ENCODE measurements at places on chromosomes 2 and 18.

- DNase-seq, result no peak
These were observed 298.6 kb downstream of the MEIS1 start for GRCh38 chr2:66733364-66733999.

GRCh38 chr2:42775186-42775585 lies 11.3 kb upstream of the OXER1 start:
- no peak for DNase-seq

GRCh38 chr2:8761529-8762164 lies 75.8 kb downstream of the KIDINS220 start:
- DNase-seq, result no peak

GRCh38 chr2:216074794-216075193 lies 6.8 kb downstream of the PECR start:
- DNase-seq, result no peak

- no peak for DNase-seq
These were observed 111.2 kb downstream of the CLIP4 start for GRCh38 chr2:29226375-29226774.

- DNase-seq, result no peak
These were observed 79.7 kb downstream of the RRM2 start for GRCh38 chr2:10202131-10202665.

DNA sequence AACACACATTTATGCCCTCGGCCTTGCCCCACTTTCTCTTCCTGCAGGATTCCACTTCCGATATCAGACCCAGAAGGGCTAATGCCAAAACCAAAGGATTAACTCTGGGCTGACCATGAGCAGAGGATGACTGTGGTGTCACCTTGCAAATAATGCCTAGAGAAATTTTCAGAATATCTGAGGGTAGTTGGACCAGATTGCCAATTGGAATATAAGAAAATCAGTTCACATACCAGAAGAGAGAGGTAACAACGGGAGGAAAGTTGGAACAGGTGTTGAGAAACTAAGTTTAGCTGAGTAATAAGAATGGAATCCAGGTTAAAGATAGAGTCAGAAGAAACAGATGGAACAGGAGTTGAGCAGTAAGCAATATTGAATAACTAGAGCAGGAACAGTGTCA lies 232.7 kb upstream of the UBE2E3 start:
- DNase-seq, result no peak

DNA sequence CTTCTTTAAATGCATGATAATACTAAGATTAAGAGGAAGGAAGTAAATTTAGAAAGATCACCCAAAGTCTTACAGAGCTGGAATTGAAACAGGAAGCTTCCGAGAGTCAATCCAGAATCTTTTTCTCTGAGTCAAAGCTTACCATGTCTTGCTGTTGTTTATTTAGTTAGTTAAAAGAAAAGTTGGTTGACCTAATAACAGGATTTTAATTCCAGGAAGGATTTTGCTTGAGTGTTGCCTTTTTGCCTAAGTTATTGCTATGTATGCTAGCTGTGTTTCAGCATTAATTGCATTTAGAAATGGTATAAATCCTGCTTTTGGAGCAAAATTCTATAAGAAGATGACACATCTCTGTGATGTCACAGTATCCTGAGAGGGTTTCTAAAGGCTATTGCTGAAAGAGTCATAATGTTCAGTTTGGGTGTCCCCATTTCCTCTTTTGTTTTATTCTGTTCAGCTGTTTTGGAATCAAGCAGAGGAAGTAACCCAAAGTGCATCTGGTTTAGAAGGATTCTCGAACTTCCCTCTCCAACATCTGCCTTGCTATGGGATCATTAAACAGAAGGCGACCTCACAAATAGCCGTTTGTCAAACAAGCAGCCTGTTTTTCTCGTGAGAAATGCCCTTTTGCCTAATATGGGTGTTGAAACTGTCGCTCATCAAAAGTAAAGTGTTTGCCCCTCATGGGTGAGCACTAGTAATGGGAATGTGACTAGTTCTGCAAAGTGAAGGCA lies 271.5 kb upstream of the MMADHC start:
- DNase-seq, result no peak

DNA sequence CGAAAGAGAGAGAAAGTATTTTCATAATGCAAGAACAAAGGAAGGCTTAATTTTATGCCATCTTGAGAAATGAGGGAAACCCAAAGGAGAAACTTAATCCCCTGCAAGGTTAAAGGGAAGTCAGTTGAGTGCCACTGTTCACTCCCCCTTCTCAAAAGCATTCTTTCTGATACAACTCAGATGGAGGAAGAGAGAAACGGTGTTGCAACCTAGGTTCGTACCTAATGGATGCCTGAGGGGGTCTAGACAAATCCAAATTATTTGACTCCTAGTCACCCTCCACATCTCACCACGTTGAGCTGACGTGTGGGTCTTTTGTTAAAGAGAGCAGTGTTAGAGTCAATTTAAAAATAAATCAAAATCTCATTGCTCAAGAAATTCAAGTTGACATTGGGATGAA lies 52.6 kb upstream of the UNC80 start:
- no peak for DNase-seq

GRCh38 chr2:28449488-28450395 lies 46.1 kb upstream of the PLB1 start:
- DNase-seq, result peak; percentile 61

- no peak for DNase-seq
These were observed 21.8 kb downstream of the NCOA1 start for GRCh38 chr2:24512831-24513230.

DNA sequence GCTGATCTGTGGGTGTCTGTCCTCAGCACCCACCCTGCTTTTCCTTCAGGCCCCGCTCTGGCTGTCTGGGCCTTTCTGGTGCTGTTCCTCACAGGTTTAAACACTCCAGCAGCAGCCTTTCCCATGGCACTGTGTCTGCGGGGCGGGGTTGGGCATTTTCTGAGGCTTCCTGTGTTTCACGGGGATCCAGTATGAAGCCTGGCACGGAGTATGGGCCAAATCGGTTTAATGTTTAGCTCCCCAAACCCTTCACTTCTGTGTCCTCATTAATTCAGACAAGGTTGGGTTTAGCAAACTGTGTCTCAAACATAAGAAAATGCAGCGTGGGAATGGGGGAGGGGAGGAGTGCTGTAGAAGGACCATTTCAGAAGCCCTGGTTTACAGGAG lies 44.9 kb downstream of the HPCAL1 start:
- DNase-seq, result no peak

DNA sequence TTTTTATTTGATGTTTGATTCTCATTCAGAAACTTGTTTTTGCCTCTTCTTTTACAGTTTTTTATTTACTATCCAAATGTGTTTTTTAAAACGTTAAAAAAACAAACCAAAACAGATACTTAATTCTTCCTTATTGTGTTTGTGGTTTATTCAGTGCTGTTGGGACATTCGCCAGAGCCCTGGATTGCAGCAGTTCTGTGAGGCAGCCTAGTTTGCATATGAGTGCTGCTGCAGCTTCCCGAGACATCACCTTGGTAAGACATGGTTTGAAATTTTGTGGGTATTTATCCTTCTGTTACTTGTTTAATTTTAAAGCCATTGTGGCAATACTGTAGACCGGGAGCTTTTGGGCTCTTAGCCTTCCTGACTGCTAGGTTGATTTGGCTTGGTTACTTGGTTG lies 91.2 kb downstream of the MTA3 start:
- no peak for DNase-seq

DNA sequence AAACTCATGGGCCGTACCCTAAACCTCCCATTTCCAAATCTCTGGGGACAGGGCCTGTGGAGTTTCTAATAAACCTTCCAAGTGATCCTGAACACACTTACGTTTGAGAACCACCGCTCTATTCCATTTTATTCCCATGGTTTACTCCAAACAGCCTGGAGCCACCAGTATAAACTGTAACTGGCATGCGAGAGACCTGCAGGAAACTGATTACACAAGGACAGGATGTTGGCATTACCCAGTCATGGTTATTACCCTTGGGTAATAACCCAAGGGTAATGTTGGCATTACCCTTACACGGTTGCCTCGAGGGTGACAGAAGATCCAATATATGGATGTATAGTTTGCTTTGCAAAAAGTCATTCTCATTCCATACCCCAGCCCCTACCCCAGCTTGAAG lies 37.0 kb upstream of the YPEL5 start:
- DNase-seq, result no peak

- no peak for DNase-seq
These were observed 44.8 kb upstream of the TFCP2L1 start for GRCh38 chr2:121329786-121330185.

DNA sequence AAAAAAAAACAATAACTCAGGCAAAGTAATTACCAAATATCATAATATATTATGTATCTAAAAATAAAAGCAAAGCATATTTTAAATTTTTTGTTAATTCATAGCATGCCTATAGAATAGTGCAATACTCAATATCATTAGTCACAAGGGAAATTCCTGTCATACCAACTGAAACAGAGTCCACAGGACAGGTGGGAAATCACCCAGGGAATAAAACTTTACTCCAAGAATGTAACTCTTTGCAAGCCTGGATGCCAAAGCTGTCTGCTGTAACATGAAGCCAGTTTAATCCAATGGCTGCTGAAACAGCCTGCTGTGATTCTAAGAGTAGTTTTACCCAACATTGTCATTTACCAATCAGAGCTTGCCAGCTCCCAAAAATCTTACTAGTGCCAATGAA lies 40.0 kb upstream of the SULT1C3 start:
- no peak for DNase-seq

All from activated gamma-delta T cell treated with anti-CD3 and anti-CD28 coated beads, Interleukin-2, amount 50 U/mL, for 16 hours (primary cell).